Esophagus muscularis mucosa (tissue), 4 donors: ENCODE measurements at places on chromosomes 1 and 21. TPM values are rescaled to one million over a fixed set of nuclear protein-coding genes. Genes with fewer than 3 reads are reported as not detected.

- no peak for DNase-seq
Measured at GRCh38 chr1:81439046-81439823, 361.5 kb upstream of the ADGRL2 start.

DNA sequence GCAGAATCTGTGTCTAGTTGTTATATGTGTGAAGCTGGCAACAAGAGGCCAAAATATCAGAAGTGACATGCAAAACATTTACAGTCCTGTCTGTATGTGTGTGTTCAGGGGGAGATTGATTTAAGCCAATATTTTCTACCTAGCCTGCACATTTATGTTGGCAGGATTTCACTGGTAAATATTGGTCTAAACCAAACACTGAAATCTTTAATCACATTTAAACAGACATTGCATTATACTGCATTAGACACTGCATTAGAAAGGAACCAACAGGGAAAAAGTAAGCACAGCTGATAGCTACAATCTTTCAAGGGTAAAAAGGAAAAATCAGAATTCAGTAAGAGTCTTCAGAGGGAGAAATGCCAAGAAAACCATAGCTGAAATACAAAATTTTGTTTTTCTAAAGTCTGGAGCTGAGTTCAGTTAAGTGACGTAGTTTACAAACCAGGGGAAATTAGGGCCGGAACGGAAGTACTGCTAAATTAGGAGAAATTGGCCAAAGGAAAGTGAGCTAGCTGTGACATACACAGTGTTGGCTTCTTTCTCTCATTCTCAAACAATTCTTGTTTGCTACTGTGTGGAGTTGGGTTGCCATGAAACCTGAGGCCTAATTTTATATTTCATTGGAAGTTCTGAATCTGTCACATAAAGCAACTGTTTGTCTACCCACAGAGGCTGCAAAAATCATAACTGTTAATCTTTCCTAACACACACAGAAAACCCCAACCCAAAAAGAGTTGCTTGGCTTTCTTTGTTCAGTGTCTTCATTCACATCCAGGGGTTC is 217.3 kb upstream of the SGIP1 start:
- no peak for DNase-seq

DNA sequence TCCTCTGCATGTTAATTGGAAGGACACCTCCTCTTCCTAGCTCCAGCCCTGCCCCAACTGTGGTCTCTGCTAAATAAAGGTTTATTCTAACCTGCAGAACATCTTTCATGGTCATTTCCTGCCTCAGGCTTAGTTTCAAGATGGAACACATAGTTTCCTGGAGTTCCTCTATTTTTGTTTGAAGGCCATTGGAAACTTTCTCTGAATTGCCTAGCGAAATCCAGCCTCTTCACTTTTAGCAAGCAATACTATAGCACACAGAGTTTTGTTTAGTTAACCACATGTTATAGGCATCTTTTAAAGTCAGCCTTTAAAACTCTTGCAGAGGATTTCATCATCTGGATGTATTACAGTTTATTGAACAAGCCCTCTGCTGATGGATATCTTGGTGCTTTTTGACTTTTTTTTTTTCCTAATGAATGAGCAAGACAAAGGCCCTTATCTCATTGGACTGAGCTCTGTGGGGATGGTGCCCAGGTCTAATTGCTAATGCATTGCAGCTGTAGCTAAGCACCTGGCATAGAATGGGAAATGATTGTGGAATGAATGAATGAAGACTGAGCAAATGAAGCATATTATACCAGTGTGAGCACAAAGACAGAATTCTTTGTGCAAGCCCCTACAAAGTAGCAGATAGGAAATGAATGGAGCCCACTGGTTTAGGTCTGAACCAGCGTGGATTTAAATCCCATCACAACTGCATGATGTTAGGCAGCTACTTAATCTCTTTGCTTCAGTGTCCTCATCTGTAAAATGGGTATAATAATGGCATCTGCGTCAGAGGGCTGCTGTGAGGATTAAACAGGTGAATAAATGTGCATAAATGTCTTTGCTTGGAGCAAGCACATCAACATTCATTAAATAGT is 641 bp upstream of the CFAP107 start:
- peak; percentile 21 for DNase-seq

GRCh38 chr1:232376632-232377493 is 253.1 kb downstream of the SIPA1L2 start:
- DNase-seq: no peak

- DNase-seq: no peak
Measured at GRCh38 chr1:25572708-25573590, 29.5 kb downstream of the LDLRAP1 start.

DNA sequence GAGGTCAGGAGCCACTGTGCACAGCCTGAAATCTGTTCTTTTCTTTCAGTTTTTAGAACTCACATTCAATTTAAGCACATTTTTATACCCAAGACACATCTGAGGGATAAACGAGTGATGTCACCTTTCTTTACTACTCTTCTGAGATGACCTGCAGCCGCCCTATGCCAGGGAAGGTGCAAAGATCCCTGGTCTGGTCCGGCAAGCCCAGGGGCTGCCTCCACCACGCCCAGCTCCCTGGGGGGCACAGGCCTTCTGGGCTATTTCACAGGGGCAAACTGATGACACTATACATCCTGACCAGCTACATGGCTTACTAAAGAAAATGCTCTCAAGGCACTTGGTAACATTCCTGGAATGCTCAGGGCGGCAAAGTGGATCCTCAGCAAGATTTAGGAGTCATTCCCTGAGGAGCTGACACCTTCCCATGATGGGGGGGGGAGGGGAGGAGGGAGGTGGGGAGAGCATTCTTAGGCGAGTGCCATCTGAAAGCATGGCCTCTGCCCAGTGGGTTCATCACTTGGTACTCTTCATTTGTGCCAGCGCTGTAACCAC is 11.3 kb downstream of the MRAP start:
- DNase-seq: no peak

DNA sequence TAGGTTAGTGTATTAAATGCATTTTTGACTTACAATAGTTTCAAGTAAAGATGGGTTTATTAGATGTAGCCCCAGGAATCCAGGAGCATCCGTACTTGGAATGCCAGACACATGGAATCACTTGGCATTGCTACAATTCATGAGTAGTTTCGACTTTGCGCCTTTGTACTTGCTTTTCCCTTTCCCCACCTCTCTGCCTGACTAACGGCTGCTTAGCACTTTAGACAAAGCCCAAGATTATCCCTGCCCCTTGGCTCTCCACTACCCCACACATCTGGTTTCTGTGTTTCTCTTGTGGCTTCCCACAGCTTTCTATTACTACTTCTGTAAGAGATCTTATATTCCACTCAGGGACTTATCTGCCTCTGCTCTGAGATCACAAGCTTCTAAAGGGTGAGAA is 397.7 kb upstream of the POU3F1 start:
- DNase-seq: peak; percentile 83

GRCh38 chr1:2880812-2881295 is 79.4 kb upstream of the TTC34 start:
- no peak for DNase-seq

GRCh38 chr1:204726478-204726877 is 40.9 kb upstream of the LRRN2 start:
- no peak for DNase-seq

DNA sequence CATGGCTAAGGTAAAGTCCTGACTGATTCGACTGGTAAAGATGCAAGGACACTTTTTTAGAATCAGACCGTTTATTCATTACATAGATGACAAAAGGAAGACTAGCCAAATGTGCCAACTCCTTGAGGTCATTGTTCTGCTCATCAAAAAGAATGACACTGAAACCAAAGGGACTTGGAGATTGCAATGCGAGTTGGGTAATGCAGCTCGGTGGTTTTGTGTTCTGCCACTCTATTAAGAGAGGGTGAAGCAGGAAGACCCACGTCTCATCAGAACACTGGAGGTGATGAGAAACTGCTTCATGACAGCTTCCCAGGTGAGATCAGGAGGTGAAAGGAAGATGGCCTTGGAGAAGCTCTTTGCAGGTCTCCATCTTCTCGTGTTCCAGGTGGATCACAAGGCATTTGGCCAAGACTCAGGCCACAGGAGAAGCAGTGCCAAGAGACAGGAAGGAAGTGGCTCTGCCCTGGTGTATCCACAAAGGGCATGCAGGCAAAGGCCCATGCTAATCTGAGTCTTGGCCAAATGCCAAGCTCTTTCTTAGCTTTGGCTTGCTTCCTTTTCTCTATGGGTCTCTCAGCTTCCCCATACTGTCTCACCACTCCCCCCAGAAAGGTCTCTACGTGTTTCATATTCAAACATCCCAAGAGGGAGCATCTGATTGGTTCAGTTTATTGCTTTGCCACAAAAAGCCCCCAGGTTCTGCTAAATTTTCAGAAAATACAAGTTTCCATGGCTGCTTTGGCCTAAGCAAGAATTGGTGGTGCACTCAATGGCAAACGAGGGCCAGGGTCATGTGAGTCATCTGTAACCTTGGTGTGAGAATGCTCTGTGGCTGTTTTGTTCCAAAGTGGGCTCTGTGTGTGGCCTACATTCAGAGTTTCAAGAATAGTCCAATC is 5.7 kb upstream of the CCT8 start:
- DNase-seq: no peak

GRCh38 chr1:3115275-3116149 is 46.5 kb downstream of the PRDM16 start:
- DNase-seq: no peak

GRCh38 chr1:50476800-50477199 is 53.6 kb upstream of the DMRTA2 start:
- DNase-seq: no peak

DNA sequence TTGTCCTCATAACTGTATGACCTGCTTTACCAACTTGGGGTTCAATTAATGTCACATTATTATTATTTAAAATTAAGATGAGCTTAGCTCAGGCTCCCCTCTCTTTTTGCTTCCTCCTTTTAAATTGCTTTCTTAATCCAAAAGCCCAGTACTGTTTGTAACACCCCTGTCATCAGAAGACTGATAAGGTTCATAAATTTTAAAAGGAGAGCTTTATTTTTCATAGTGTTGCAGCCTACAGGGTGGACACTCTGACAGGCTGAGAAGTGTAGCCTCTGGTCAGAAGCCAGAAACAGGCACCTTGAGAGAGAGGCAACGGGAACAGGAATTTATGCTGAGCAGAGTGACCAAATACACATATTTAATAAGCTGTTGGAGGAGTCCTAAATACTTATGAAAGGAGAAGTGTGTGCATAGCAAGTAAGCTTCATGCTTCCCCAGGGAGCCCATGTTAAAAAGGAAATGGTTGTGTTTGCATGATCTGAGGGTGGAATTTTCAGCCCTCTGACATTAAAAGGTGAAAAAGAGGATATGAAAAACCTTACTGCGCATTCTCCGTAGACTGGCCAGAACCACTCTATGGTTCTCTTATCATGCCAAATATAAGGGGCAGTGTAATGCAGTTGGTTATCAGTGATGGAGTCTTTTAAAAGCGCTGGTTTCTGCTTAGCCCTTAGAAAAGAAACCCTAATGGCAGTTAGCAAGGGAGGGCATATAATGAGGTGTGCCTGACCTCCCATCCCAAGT is 30.5 kb upstream of the FGGY start:
- DNase-seq: no peak

GRCh38 chr1:234989019-234989418 is 139.6 kb downstream of the TOMM20 start:
- no peak for DNase-seq

DNA sequence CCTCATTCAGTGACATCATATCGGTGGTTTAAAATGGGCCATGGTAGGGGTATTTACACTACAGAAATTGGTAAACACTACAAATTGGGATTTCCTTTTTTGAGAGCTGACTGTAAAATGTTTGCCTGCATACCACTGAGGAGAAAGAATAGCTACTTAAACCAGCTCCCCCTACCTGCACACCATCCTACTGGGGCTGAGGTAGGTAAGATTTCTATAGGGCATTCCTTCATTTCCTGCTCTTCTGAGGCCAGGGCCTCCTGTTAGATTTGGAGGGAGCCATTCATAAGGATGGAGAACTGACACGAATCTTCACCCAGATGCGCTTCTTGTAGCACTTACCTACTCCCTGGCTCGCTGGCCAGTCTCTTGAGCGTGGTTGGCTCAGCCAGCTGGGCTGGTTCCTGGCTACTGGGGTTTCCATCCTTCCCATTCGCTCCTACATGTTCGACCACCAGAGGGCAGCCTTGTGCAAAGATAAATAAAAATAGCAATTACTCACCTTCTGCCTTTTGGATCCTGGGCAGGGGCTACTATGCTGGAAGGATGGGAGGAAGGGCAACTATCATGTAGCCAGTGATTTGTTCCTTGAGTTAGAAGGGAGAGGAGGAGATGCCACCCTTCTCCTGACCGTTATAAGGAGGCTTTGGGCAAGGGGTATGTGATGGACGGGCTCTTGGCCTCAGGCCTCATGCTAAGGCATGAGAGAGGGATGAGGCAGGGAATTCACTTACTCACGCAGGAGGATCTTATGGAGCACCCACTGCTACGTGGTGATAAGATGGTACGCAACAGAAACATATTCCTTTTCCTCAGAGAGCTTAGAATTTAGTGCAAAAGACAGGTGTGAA is 10.7 kb downstream of the OPTC start:
- peak; percentile 96 for DNase-seq

DNA sequence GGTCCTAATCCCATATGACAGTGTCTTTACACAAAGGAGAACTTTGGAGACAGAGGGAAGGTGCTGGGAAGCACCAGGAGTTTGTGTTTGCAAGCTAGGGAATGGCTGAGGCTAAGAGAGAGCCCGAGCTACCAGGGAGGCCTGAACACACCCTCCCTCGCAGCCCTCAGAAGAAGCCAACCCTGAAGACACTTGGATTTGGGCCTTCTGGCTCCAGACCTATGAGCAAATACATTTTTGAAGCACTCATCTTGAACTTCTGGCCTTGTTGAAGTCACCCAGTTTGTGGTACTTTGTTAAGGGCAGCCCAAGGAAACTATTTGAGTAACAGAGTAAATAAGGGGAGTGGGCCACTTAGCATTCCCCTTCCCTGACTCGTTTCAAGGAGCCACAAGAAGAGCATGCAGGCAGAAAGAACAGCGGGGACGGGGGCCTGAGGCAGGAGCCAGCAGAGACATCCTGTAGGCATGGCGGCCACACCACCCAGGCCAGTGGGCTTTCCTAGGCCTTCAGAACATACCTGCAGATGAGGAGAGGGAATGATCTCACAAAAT is 13.2 kb upstream of the QSOX1 start:
- DNase-seq: no peak

DNA sequence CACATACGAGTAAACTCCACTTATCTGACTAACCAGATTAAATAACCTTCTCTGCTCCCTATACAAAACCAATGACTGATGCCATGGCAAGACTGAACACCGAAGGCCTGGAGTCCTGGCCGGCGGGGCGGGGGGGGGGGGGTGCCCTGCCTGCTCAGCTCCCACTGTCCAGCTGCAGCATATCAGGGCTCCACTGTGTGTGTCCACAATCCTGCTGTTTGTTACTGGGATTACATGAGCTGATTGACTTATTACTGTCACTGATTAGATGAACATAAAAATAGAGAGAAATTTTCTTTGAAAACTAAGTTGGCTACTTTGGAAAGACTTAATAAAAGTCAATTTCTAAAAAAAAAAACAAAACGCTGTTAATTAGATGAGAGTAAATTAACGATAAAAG is 24.9 kb downstream of the TMEM63A start:
- no peak for DNase-seq

- DNase-seq: no peak
Measured at GRCh38 chr1:166895766-166896165, 19.7 kb upstream of the TADA1 start.

ANGPTL7 gene
- total RNA-seq: 6.3 TPM

B3GALT5 gene
- total RNA-seq: 1.2 TPM

TRIM67 gene
- 0.13 TPM for total RNA-seq

FCRL5 gene
- total RNA-seq: 0.50 TPM

IL20 gene
- not detected for total RNA-seq

CLCA2 gene
- total RNA-seq: not detected

CASQ2 gene
- 110 TPM for total RNA-seq
